ENCODE measurements at places on chromosomes 12 and 14. TPM values are rescaled to one million over a fixed set of nuclear protein-coding genes. Genes with fewer than 3 reads are reported as not detected.

RNF41 gene
- 68.9 TPM for total RNA-seq

TPH2 gene
- not detected for total RNA-seq

- DNase-seq = no peak
Observed at GRCh38 chr12:99915251-99916082, 69.3 kb downstream of the ANKS1B start.

KRT6A gene
- total RNA-seq = not detected

SAMD4A gene
- 4.6 TPM for total RNA-seq

DNA sequence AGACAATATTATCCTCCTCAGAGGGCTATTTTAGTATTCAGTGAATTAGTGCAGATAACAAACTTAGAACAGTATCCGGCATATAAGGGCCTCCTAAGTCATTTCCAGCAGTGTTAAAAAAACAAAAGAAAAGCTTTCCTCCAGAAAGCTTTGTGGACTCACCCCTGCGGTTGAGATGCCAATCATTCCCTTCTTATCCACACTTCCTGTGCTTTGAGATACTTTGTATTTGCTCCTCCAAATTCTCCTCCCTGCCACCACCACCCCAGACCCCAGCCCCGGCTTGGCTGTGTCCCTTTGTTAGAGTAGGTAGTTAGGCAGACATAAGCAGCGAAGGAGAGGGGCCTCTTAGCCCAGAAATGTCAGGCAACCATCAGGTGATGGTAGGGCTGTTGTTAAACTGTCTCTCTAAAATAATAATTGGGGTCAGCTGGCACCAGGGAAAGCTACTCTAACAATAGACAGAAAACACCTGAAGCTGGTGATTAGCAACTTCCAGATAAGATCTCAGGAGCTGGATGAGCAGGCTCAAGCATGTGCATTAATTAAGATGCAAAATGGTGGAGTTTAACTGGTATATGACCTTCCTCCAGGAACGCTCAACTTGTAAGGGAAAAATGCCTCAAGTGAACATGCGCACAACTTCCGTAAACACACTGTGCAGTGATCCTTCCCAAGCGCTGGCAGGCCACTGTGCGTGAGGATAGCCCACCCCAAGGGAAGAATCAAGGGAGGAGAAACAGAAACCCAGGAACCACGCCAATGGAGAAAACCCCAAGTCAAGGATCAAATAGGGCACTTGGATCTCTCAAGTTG lies 152.1 kb upstream of the EEA1 start:
- DNase-seq = peak; percentile 43

LRP1-AS gene
- not detected for total RNA-seq

GRCh38 chr12:8629486-8630033 lies 16.9 kb upstream of the AICDA start:
- DNase-seq = no peak

RGS6 gene
- 0.80 TPM for total RNA-seq

SLC48A1 gene
- 8.3 TPM for total RNA-seq

DNA sequence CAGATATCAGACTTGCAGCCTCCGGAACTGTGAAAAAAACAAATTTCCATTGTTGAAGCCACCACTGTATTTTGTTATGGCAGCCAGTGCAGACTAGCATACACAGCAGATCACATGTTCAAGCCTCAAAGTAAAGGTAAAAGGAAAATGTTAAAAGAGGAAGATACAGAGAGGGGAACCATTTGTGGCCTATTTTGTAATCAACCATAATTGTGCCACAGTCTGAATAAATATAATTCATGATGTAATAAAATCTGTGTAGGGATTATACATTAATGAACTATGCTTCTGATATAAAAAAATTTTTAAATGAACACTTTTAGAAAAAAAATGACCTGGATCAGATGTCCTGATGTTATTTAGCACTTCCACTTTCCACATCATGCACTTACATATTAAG lies 79.6 kb downstream of the SLC16A7 start:
- DNase-seq = no peak

DNA sequence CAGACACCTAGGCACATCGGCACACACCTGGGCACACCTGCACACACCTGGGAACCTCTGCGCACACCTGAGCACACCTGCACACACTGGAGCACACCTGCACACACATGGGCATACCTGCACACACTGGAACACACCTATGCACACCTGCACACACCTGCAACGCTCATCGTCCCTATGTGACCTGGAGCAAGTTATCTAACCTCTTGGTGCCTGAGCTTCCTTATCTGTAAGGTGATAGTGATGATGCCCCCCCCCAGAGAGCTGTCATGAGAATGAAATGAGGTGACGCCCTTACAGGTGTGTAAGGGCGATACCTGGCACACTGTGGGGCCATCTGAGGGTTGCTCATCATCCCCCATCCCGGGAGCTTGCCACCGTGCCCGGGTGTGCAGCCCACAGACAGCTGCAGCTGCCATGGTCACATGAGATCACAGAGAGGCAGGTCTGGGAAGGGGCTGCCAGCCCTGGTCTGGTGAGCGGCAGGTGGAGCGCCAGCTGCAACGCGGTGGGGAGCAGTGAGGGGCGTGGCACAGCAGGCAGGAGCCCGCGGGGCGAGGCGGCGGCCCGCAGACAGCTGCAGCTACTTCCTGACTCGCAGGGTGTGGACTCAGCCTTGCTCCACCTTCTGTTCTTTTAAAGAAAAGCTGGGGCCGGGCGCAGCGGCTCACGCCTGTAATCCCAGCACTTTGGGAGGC lies 59.9 kb upstream of the FBRSL1 start:
- DNase-seq = peak; percentile 86

NRL gene
- 0.54 TPM for total RNA-seq

- no peak for DNase-seq
Observed at GRCh38 chr14:104657101-104657524, 32.3 kb upstream of the INF2 start.

- no peak for DNase-seq
Observed at GRCh38 chr12:11710431-11710830, 61.0 kb downstream of the ETV6 start.

DNA sequence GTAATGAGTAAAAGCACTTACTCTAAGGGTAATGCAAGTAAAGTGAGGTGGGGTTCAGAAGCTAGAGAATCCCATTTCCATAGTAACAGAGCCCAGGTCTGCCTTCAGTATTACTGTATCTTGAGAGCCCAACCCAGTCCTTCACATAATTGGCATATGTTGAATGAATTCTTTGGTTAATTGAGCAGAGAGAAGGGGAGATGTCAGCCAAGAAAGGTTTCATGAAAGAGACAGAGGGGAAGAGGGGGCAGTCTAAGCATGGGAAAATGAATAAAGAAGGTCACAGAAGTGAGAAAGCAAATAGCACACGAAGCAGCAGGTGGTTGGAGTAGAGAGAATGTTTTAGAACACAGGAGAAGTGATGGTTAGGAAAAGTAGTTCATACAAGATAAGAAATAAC lies 371.1 kb downstream of the SEC23A start:
- DNase-seq = no peak

DNA sequence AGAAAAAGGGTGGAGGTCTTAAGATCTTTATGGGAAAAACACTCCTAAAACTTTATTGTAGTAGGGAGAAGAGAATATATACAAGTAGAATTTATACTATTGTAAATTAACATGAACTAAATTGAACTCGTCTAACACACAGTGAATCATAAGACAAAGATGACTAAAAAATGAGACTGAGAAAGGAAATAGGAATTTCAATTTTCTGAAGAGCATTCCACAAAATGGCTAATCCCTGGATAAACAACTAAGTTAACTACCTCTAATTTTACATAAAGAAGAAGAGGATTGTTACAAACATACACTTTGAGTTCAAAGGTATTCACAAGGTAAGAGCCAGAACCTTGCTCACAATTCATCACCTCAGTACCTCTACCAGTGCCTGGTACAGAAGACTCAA lies 2.0 kb downstream of the MAP4K5 start:
- DNase-seq = no peak

GRCh38 chr12:106126441-106127337 lies 12.1 kb downstream of the NUAK1 start:
- DNase-seq = no peak

DNA sequence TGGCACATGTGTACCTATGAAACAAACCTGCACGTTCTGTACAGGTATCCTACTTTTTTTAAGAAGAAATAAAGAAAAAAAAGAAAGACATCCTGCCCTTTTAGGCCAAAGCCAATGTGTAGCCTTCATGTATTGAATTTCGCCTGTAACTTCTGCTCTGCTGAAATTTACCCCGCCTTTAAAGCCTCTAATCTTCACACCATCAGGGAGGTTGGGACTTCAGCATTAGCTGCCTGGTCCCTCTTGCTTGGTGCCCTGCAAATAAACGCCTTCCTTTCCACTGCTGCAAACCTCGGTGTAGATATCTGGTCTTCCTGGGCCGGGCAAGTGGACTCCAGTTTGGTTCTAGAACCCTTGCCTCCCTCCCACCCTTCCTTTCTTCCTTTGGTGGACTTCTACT lies 2.6 kb upstream of the KRT71 start:
- no peak for DNase-seq

- no peak for DNase-seq
Observed at GRCh38 chr14:55897031-55897430, 221.2 kb upstream of the PELI2 start.

OR6C2 gene
- not detected for total RNA-seq

MIA2 gene
- total RNA-seq = 11.2 TPM

DNA sequence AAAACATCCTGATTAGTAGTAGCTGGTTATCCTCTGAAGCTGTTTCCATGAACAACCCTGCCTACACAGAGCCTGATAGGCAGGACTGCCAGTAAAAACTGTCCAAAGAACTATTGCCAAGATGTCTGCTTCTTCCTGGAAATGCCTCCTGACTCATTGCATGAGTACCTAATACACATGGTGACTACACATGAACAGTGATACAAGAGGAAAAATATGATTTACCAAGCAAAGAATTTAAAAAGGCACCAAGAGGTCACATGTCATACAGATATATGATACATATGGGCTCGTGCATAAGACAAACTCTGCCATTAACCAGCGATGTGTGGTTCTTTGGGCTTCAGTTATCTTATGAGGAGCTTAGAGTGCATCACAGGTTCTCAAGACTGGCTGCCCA lies 552.3 kb downstream of the SLC16A7 start:
- DNase-seq = no peak

DNA sequence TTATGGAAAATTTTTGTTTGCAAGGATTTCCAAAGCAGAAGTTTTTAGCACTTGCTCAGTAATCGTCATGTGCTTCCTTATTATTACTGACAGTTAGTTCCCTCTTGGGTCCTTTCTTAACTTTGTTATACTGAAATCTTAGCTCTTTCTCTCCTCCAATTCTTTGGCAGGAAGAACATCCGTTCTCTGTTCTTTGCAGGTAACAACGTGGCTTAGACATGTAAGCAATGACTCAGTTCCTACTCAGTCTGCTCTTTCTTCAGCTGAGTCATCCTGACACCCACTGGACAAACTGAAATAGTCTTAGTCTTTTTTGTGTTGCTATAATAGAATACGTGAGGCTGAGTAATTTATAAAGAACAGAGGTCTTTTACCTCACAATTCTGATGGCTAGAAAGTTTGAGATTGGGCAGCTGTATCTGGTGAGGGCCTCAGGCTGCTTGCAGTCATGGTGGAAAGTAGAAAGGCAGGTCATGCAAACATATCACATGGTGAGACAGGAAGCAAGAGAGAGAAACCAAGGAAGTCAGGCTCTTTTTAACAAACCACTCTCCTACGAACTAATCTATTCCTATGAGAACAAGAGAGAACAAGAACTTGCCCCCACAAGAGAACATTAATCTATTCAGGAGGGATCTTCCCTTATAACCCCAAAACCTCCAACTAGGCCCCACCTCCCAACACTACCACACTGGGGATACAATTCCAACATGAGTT lies 49.2 kb downstream of the TESPA1 start:
- DNase-seq = no peak

RDH11 gene
- 90.6 TPM for total RNA-seq

PTCSC3 gene
- total RNA-seq = not detected

COX8C gene
- total RNA-seq = not detected

GRCh38 chr14:101538878-101539277 lies 22.4 kb upstream of the DIO3 start:
- no peak for DNase-seq

DNA sequence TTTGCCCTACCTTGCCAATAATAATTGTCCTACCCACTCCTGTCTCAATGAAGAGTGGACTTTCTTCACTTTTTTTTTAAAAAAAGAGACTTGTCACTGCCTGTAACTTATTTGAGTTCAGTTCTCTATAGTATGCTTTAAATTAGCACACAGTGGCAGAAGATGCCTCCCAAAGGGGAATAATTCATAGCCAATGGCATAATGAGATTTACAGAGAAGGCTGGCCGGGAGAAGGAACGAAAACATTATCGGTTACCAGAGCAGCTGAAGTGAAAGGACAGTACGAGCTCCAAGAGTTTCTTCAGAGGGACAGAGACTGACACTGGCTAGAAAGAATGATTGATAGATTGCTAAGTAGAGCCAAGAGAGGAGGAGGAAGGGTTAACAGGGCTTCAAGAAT lies 356.3 kb downstream of the EMP1 start:
- no peak for DNase-seq

GRCh38 chr12:13918897-13919296 lies 62.5 kb downstream of the GRIN2B start:
- no peak for DNase-seq

GRCh38 chr14:55128386-55129085 lies 516 bp upstream of the LGALS3 start:
- DNase-seq = no peak

C3AR1 gene
- not detected for total RNA-seq

NTN4 gene
- 2.3 TPM for total RNA-seq

- DNase-seq = no peak
Observed at GRCh38 chr14:36942522-36943245, 229.7 kb downstream of the SLC25A21 start.

DNA sequence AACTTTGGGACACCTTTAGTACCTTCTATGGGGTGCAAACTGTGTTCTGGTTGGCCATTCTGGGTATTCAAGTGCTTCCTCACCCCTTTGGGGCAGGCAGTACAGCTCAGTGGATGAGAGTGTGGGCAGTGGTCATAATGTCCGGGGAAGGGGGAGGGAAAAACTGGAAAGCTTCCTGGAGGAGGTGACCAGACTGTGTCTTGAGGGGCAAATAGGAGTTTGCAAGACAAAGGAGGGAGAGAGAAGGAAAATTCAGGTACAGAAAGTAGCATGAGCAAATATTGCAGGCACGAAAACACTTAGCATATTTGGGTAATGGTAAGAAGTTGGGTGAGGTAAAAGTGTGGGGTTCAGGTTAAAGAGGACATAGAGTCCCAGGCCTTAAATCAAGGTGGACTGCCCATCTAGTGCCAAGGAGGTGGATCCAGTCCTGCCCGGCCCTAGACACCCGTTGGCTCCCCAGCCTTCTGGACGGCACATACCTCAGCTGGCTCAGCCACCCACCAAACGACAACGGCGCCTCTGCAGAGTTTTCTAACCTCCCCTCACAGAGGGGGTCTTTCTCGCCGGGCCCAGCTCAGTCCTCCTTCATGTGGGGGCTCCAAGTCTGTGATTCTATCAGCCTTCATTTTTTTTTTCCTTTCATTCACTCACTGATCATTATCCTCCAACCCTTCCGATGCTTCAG lies 86.4 kb downstream of the DICER1 start:
- DNase-seq = no peak

- DNase-seq = no peak
Observed at GRCh38 chr14:100122481-100123223, 36.8 kb downstream of the DEGS2 start.

- DNase-seq = peak; percentile 70
Observed at GRCh38 chr12:57093415-57094207, 4.7 kb downstream of the NAB2 start.
